NCI-H1105 (cell line): ENCODE measurements at places on chromosomes 11 and 22.

GRCh38 chr22:44586999-44587736, 89.1 kb upstream of the RTL6 start:
- DNase-seq = peak; percentile 64

DNA sequence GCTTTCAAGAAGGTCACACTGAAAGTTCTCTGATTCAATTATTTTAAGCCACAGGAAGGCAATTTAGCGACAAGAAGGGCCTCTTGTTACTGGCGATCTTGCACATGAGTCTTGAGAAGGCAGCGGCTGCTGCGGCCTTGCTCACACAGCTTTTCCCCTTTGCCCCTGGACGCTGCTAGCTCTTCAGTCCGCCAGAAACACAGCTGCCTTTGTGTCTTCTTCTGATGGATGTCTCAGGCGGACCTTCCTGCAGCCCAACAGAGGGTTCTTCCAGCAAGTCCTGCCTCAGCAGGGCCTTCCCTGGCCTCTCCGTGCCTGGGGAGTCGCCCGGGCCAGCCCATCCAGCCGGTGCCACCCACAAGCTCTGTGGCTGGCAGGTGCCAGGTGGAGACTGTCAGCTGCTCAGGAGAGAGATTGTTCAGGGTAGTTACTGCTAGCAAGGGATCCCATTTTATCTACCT, 59.4 kb downstream of the PKNOX2 start:
- no peak for DNase-seq

DNA sequence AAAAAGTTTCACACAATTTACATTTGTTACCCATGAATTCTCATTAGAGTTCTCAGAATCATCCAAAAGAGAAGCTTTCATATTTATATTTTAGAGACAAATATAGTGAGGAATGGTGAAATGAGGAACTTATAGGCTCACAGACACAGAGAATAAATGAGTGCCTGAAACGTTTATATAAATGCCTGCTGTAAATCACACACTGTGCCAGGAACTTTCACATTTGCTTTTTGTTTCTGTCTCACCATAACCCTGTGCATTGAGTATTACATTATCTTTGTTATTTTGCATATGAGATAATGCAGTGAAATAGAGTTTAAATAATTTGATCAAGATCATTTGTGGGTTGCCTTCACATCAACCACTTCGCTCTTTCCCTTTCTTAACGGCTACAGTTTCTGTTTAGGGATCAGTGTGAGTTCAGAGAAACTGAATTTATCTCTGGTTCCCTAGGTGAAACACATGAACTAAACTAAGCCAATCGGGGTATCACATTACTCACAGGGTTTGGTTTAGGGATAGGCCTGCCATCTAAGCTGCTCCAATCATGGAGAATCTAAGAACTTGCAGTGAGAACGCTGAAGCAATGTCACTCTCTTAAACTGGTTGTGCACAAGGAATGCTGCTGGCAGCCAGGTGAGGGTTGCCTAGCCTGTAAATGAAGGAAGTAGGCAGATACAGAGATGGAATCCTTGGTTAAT, 1339.2 kb upstream of the TENM4 start:
- no peak for DNase-seq

GRCh38 chr11:123690485-123690884, 36.1 kb upstream of the SCN3B start:
- no peak for DNase-seq

DNA sequence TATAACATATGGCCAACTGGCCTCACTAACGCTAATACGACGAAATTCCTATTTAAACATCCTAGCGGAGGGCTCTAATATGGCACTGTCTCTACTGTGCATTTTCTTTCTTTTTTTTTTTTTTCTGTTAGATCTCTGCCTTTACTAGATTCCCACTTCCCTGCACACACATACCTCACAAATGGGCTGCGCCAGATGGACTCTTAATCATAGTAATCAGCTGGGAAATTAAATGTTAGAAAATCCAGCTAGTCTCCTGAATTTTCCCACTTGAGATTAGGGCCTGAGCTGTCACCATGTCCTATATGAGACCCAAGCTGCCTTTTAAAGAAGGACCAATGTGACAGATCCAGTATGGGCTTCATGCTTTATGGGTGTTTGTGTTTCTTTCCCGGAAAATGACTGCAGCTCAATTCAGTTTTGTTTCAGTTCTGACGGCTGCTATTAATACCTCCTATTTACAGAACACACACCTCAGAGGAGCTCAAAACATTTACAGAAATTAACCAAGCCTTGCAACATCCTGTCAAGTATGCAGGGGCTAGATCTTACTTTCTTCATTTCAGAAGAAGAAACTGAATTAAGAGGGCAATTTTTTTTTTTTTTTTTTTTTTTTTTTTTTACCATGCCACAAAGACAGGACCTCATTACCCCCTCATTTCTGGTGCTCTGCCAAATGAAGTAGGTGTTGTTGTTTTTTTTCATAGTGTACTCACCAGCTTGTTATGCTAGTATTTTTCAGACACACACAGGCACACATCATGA, 49.8 kb upstream of the BLID start:
- no peak for DNase-seq

GRCh38 chr11:10864688-10865087, 6.8 kb upstream of the ZBED5 start:
- no peak for DNase-seq

DNA sequence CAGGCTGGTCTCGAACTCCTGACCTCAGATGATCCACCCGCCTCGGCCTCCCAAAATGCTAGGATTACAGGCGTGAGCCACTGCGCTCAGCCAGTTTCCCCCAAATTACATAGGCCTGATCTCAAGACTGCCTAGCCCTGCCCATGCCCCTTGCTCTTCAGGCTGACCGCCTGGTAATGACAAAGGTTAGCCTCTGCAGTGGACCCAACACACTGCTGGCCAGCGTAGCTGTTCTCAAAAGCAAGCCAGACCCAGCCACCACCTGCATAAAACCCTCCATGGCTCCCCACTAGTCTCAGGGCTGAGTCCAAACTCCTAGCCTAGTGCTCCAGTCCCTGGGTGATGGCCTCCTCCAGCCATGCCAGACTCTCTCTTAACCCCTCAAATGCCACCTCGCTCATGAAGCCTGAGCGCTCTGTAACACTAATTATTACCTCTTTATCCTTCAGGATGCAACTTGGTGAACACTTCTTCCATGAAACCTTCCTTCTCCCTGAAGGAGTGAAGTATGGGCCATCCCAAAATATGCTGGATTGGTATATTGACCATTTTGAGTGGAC, 836 bp upstream of the RSPH14 start:
- DNase-seq = no peak

- no peak for DNase-seq
Observed at GRCh38 chr11:83600661-83601060, 314.5 kb upstream of the CCDC90B start.

DNA sequence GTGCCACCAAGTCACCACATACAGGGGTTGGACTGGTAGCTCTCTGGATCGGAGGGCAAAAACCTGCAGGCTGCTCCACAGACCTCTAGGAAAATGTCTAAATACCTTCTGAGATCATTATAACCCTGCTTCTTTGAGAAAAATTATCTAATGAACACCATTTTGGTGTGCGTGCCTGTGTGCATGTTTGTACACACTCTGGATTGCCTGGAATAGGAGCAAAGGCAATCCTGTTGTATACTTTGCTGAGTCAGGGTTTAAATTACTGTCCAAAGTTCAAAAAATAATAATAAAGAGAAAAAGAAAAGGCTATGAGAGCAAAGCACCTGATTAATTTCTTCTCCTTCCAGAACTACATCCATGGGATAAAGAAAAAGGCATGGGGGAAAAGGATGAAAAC, 11.0 kb downstream of the JAML start:
- DNase-seq = no peak

DNA sequence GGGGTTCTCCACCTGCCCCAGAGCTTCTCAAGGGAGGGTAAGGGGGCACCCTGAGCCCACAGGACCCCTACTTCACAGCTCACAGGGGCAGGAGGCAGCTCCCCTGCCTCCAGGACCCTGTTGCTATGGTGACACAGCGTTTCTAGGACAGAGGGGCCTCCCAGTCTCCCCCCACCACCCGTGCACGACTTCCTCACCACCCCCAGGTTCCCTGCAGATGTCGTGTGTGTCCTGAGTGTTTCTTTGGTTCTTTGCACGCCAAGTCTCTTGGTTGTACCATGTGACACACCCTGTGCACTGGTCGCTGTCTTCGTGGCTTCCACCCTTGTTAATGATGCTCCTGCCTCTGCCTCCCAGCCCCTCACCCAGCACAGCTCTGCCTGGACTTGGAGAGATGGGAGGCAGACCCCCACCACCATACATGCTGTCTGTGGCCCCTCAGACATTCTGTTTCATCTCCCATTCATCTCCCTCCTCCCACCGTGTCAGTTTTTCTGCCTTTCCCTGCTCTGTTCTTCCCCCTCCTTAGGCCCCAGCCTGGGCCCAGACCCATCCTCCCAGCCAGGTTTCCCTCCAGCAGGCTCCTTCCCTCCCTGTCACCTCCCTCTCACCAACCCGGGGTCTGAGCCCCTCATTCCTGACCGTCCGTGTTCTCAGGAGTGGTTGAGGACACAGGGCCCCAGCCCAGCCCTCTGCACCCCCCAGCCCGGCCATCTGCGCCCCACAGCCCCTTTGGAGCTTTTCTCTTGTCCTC, 24.5 kb upstream of the RAB1B start:
- DNase-seq = no peak

GRCh38 chr11:64444838-64445441, 86.0 kb downstream of the RPS6KA4 start:
- no peak for DNase-seq

GRCh38 chr11:126072141-126072741, 9.6 kb upstream of the CDON start:
- DNase-seq = peak; percentile 98

GRCh38 chr22:29195964-29196666, 9.6 kb upstream of the EMID1 start:
- no peak for DNase-seq

DNA sequence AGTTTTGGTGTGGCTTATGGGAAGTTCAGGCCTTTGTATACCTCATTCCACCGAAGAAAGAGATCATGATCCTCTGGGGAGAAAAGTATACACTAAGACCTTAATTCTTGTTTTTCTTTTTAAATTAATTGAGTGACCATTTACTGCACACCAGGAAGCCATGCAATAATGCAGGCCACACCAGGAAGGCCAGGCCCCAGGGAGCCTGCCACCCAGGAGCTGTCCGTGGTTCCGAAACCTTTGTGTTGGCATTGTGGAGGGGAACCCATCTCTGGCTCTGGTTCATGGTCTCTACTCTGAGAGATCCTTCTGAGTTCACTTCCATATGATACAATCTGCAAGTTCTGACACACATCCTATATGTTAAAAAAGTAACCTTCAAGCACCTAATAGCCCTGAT, 291.8 kb downstream of the MIAT start:
- no peak for DNase-seq

- no peak for DNase-seq
Observed at GRCh38 chr11:110631551-110631950, 80.7 kb downstream of the ARHGAP20 start.

DNA sequence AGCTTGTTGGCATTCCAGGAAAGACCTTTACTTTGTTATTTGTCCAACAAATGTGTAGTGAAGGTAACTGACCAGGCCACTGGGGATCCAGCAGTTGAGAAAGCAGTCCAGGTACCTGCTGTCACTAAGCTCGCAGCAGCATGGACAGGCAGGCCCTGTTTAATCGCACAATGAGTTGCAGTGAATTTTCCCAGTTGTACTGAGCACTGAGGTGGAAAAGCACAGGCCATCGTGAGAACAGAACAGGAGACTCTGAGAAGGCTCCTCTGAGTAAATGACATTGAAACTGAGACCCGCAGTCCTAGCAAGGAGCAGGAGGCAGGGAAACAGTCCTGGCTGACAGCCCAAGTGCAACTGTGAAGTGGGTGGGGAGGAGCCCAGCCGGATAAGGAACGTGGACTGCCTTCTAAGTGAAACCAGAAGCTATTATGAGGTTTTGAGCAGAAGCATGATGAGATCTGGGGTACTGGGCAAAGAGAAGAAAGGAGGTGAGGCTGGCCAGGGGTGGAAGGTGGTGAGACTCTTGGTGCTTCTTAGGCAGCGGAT, 39.8 kb upstream of the CDON start:
- peak; percentile 6 for DNase-seq

DNA sequence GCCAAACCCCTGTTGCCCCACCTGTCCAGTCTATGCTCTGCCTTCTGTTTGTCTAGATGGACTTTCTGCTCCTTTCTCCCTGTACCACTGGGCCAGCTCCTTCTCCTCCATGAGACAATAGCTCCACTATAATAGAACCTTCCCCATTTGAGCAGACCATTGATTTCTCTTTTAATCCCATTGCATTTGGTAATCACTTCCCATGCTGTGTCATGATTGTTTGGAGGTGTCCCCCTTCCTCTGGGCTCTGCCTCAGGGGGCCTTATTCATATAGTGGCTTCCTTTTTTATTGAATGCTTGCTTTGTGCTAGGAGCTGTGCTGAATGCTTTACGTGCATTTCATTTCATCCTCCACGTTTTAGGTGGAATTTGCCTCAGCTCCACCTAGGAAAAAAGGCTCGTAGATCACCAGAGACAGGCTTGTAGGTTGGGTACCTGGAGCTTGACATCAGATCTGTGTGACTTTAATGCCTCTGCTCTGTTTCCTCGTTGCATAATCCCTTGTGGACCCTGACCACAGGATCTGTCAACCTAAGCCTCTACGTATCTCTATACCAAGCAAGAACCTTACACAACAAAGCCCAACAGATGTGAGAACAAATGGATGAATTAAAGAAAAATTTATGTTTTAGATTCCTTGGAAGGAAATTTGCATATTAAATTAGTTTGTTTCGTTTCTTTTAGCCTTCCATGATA, 106.2 kb upstream of the RASSF10 start:
- no peak for DNase-seq
